Posterior cingulate gyrus (tissue), 11 donors: ENCODE measurements at places on chromosomes 6 and 20.
A peak's percentile ranks its signal among the peaks of the same experiment; 100 is the strongest.

- DNase-seq = no peak
Observed at GRCh38 chr20:15144916-15145315, 807.5 kb upstream of the FLRT3 start.

GRCh38 chr6:73879501-73880293, 183.7 kb downstream of the CD109 start:
- DNase-seq = no peak

GRCh38 chr6:2522521-2522920, 228.2 kb downstream of the MYLK4 start:
- DNase-seq = no peak

GRCh38 chr6:13581700-13582229, 7.4 kb downstream of the SIRT5 start:
- DNase-seq = no peak

GRCh38 chr20:21096321-21097043, 9.7 kb downstream of the LINC00237 start:
- peak; percentile 88 for DNase-seq

DNA sequence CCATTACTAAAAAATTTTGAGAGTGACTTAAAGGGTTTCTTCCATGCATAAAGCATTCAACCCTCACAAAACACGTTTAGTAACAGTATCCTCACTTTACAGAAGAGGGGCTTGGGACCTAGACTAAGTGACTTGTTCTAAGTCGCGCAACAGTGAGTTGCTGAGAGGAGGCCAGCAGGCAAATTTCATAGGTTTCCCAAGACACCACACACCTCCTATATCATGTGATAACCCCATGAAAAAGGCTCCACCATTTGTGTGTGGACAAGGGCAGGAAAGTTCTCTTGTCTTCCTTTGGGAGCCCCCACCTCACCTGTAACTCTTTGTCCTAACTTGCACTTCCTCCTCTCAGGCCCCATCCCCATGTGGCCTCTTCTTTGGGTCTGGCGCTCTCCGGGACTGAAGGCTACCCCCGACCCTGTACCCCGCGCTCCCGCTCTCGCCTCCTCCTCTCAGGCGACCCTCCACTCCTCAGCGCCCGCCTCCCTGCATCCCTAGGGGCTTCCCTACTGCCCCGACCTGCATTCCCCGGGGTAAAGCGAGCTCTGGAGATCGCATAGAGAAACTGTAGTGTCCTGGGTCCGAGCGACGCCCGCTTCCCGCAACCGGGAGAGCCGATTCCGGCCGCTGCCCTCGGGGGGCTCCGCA, 392 bp downstream of the PSMB8 start:
- no peak for DNase-seq

GRCh38 chr6:112249489-112249888, 4.9 kb downstream of the LAMA4 start:
- DNase-seq = no peak

GRCh38 chr6:153167061-153167891, 36.2 kb upstream of the RGS17 start:
- DNase-seq = no peak

DNA sequence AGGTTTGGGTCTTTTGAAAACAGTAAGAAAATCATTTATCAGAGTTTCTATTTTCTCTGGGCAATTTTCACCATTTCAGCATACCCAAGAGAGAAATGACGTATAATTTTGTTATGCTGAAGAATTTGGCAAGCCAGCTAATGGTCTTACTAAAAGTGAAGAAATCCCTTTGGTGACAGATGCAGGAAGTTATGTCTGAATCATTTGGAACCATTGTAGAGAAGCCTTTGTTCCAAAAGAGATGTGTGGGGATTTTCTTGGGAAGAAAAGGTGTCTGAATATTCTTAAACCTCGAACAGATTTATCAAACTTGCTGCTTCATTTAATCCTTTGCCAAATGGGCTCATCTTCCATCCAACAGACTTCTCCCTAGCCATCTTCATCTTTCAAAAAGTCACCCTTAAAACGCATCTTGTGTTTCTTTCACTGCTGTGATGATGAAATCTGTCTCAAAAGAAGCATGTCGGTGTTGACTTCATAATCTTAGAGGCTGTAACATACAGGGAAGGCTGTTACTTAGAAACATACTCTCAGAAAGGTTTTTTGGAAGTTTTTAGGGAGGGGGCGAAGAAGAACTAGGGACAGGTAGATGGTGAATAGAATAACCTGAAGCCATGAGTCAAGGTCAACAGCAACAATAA, 39.5 kb downstream of the CITED2 start:
- DNase-seq = no peak
